ENCODE measurements at places on chromosomes 7 and 10.

GRCh38 chr7:155324012-155324917 is 26.6 kb downstream of the INSIG1 start:
- DNase-seq: no peak

- no peak for DNase-seq
Measured at GRCh38 chr7:36881233-36881874, 157.1 kb upstream of the AOAH start.

DNA sequence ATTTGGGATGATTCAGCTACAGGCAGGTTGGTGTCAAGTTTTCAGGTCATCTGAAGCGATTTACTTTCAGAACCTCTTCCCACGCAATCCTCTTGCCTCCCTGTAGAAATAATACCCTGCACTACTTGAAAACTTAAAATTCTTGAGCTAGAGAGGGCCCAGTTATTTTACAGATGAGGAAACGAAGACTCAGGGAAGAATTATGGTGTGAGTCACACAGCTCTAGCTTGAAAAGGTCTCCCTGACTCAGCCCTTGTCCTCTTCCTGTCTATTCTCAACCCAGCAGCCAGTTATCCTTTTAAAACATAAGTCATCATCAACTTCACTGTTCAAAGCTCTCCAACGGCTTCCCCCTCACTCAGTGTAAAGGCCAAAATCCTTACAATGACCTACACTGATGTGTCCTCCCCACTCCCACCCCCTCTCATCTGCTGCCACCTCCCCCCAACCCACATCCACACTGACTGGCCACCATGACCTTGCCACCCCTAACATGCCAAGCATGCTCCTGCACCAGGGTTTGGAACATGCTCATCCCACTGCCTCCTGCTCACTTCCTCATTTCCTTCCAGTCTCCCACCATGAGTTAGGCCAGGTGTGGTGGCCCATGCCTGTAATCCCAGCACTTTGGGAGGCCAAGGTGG is 3.4 kb downstream of the DNMBP start:
- DNase-seq: peak; percentile 92

- DNase-seq: no peak
Measured at GRCh38 chr10:73079779-73080541, 16.7 kb downstream of the P4HA1 start.

GRCh38 chr10:25565570-25565969 is 368.5 kb upstream of the MYO3A start:
- DNase-seq: no peak

- no peak for DNase-seq
Measured at GRCh38 chr10:71589617-71590551, 129.7 kb downstream of the C10orf105 start.

DNA sequence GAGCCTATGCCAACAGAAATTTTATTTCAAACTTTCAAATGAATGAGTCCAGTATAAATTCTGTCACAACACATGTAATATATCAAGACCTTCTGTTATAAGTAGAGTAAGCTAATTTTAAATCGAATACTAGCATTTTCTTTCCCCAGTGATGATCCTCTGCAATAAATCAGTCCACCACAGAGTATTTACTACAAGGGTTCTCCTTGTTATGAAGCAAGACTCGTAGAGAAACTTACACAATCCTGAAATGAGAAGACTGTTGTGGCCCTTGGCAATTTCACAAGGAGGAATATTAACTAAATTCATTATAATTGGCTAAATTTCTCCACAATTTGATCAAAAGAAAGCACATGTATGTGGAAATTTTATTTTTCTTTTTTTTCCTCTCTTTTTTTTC is 312.4 kb upstream of the DGKB start:
- DNase-seq: no peak

DNA sequence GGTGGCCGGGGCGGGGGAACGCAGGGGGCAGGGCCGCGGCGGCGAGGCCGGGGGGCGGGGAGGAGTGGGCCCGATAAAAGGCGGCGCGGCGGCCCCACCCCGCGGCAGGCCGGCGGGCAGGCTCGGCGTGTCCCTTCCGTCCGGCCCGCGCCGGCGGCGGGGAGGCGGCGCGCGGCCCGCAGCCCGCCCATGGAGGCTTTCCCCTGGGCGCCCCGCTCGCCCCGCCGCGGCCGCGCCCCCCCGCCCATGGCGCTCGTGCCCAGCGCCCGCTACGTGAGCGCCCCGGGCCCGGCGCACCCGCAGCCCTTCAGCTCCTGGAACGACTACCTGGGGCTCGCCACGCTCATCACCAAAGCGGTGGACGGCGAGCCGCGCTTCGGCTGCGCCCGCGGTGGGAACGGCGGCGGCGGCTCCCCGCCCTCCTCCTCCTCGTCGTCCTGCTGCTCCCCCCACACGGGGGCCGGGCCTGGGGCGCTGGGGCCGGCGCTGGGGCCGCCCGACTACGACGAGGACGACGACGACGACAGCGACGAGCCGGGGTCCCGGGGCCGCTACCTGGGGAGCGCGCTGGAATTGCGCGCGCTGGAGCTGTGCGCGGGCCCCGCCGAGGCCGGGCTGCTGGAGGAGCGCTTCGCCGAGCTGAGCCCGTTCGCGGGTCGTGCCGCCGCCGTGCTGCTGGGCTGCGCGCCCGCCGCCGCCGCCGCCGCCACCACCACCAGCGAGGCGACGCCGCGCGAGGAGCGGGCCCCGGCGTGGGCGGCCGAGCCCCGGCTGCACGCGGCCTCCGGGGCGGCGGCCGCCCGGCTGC is at the start of gene NANOS1:
TSS of gene NANOS1 (plus strand) at position 102 of the 808 bp plus-strand sequence. CDS start at position 190, 88 bp downstream.
- no peak for DNase-seq

DNA sequence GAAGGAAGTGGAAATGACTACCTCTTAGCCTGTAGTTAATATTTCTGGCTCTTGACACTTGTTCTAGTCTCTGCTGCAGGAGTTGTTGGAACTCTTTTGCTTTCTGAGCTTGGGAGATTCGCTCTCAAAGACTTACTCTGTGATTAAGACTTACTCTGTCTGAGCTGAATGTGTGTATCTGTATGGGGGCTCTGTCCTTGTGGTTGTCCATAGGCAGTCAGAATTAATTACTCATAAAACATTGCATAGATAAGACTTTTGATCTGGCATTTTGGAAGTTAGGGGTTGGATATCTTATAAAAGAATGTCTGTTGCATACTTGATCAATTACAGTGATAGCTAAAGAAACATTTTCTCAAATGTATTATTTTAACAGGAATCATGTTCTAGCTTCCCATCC is 199.2 kb upstream of the KIAA1217 start:
- no peak for DNase-seq

GRCh38 chr7:139036901-139037300 is 1.1 kb upstream of the ZC3HAV1L start:
- no peak for DNase-seq

DNA sequence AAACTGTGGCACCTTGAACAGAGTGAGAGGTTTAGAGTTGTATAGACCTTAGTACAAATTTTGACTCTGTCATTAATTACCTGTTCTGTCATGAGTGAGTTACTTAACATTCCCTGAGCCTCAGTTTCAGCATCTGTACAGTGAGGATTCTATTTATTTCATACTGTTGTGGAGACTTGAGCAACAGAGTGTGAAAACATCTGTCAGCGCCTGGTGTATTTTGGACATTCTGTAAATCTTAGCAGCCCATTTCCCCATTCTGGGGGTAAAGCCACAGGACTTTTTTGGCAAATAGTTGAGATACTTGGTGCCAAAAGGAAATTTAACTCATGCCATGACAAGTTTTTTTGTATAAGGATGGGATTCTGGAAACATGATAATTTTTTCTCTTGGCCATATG is 94.8 kb downstream of the AUTS2 start:
- DNase-seq: no peak
